ENCODE measurements at places on chromosomes 1 and 21.

DNA sequence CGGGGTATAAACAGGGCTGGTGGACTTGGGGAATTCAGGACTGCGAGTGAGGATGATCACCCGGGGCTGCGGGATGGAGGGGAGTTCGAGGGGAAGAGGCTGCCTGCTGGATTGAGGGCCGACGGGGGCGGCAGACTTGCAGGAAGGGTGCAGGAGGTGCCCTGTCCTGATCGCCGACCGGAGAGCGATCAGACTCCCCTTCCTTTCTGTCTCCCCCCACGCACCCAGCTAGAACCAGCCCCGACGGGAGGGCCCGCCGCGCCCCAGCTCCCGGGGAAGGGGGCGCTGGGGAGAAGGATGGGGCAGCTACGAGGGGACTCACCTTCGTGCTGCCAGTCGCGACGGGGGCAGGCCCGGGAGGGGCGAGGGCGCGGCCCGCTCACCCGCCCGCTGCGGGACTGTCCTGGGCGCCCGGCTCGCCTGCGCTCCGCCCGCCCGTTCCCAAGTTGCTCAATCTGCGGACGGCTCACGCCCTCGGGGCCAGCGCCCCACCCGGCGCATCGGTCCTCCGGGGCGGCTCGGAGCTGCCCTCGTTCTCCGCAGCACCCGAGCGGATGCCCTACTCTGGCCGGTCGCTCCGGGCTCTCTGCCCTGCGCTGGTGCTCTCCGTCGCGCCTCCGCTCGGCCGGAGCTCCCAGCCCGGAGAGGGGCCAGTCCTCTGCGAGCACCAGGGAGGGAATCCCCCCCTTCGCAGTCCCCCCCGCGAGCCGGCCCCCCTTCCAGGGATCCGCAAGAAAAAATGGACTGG lies at the start of gene RSPO1:
TSS of gene RSPO1 (minus strand) at position 649 of the 748 bp plus-strand sequence. CDS start 5,231 bp downstream, outside the sequence.
- no peak for DNase-seq

DNA sequence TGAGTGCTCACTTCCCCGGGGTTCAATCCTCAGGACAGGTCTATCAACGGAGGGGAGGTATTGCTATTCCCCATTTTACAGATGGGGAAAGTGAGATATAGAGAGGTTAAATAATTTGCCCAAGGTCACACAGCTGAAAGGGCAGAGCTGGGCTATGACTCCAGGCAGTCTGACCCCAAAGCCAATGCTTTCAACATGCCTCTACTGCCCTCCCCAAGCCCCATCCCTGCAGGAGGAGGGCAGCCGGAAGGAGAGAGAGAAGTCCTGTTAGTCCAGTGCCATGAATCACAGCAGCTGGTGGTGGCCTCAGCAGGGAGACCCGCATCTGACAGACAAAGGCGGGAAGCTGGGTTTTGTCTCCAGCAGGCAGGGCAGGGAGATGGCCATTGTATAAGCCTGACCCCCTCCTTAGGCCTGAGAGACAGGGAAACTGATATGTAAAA lies 20.0 kb upstream of the CLIC4 start:
- no peak for DNase-seq

- no peak for DNase-seq
Observed at GRCh38 chr1:4838231-4838630, 183.8 kb downstream of the AJAP1 start.

DNA sequence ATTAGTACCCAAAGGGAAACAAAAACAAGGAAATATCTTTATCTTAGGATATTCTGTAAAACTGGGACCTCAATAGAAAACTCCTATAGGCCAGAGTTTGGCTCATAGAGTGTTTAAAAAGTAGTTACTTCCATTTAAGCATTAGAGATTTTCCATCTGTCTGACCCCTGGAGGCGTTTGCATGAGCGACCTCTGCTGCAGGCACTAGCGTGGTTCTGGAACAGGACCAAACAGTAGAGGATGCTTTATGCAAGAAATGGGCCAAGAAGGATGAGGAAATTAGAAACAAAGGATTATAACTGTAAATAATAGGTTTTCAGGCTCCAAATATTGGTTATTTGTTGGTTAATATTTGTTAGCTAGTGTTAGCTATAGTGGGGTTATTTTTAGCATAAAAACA lies 5.7 kb downstream of the ZBTB40 start:
- DNase-seq, result no peak

GRCh38 chr1:241411056-241411775 lies 54.2 kb upstream of the RGS7 start:
- no peak for DNase-seq

GRCh38 chr1:9194024-9194423 lies 40.5 kb upstream of the H6PD start:
- no peak for DNase-seq

DNA sequence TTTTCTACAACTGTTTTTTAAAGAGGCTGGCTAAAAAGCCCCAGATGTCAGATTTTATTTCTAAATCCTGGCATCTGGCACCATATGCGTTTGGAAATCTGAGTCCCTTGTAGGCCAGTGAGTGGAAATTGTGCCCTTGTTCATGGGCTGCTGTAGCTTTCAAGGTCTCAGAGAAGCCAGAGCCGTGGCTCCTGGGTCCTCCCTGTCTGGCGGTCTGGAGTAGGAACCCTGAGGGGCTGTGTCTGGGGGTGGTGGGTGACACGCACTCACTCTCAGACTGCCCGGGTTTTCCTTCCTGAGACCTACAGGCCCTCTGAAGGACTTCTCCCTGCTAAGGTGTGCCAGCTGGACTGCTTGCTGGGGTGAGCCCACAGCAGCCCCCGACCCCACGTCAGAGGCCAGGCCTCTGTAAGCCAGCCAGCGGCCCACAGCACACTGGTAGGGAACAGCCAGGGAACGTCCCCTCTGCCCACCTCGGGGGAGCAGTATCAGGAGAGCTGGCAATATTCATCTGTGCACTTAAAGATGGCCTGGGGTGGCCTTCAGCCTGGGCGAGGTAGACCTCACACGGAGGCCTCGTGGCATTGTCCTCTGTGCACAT lies 151.5 kb downstream of the PEX14 start:
- DNase-seq, result peak; percentile 78

- no peak for DNase-seq
Observed at GRCh38 chr1:151885479-151885878, 23.8 kb downstream of the THEM4 start.

DNA sequence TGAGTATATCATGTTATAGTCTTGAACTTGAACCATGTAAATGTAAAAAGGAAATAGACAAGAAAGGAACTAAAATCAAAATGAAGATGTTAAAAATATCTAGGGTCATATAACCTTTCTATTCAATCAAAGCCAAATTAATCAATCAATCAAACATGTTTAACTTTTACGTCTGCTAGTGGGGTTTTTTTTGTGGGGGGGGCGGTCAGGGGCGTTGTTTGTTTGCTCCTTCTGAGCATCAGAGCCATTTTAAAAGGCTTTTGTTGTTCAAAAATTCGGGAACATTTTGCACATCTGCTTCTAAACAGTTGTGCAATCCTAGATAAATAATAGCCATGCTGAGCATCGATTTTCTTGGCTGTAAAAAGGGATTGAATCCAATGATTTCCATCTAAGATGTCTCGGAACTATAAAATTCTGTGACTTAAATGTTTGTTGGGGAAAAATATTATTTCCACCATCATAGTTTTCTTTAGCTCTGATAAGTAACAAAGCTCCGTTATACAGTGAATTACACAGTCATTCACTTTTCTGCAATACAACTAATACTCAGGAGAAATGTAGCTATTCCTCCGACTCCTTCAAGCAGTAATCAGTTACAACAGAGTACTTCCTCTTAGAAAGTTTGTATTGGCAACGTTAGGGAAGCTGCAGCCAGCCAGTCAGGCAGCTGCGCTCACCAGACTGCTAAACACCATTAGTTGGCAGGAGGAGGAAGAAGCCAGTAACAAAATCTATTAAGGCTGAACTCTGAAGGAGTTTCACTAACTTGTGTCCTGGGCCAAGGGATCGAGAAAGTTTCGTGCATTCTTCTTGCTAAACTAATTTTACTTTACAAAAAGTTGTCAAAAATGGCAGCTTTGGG lies 2.2 kb downstream of the SPATA6 start:
- no peak for DNase-seq

DNA sequence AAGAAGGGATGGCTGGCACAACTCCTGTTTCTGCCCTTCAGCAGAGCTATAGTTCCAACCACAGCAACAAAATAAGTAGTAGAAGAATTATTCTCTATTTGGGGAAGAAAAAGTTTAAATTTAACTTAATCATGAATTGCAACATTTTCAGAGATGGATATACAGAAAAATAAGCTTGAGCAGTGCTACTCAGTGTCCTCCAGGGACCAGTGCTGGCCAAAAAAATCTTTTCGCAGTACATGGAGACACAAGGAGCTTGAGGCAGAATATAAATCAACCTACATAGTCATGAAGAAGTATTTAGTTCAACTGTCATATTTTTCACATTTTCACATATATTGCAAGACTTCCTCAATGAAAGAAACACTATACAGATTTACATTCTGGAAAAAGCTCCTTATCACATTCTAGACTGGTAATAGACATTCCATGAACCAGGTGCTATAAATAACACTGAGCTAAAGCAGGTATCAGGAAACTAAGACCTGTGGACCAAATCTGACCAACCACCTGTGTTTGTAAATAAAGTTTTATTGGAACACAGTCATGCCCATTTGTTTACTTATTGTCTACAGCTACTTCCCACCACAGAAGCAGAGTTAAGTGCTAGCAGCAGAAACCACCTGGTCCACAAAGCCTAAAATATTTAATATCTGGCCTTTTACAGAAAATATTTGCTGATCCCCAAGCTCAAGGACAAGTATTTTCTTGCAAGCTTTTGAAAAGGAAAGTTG lies 101.9 kb downstream of the RGS21 start:
- DNase-seq, result no peak

- no peak for DNase-seq
Observed at GRCh38 chr1:204859861-204860267, 10.8 kb upstream of the NFASC start.

DNA sequence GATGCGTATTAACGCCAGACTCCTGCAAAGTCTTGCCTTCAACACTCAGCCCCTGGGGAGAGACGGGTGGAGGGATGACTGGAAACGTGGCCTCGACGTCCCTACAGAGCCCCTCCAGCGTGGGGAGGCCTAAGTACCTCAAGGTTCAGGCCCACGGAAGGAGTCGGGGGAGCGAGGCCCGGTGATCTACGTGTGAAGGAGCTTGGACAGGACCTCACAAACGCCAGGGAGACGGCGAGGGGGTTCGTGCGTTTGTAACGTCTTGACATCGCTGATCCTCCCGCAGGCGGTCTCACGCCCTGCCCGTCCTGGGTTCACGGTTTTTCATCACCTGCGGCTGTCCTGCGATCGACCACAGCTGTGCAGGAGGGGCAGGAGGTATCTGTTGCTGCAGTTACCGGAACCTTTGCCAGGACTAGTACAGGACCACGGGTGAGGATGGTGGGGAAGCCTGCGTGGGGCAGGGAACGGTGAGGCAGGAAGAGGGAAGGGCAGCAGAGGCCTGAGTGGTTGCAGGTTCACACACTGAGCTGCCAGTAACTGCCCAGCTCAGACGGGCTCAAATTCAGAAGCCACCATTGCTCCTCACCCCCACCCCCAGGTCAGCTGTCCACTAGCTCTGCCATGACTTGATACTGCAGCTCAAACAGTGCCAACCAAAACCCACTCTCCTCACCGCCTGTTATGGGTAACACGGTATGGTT lies 889 bp upstream of the CCNL2 start:
- no peak for DNase-seq

DNA sequence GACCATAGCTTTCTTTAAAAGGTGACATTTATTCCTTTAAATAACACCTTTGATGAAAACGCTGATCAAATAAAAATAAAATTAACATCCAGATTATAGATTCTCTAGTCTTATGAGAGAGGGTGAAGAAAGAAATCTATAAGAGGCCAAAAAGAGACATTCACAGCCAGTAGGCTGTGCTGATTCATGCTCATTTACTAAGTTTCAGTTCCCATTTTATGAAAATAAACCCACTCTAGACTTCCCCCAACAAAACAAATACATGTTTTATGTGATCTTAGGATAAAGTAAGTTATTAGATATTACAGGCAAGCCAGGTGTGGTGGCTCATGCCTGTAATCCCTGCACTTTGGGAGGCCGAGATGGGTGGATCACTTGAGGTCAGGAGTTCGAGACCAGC lies 21.1 kb downstream of the ESRRG start:
- no peak for DNase-seq

DNA sequence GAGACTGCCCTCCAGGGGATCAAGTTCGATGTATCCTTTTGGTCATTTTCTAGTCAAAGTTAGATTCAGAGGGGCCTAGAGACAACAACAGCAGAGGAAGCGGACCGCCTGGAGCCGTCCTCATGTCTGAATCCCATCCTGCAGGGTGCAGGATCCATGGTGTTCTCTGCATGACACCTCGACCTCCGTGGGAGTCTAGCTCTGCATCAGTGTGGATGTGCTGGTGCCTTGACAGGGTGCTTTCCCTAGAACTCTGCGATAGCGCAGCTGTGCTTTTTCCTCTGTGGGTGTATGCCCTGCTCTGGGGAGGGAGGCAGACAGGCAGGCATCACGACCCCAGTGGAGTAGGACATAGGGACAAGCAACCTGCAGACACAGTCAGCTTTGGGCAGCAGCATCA lies 48.2 kb upstream of the A3GALT2 start:
- no peak for DNase-seq

DNA sequence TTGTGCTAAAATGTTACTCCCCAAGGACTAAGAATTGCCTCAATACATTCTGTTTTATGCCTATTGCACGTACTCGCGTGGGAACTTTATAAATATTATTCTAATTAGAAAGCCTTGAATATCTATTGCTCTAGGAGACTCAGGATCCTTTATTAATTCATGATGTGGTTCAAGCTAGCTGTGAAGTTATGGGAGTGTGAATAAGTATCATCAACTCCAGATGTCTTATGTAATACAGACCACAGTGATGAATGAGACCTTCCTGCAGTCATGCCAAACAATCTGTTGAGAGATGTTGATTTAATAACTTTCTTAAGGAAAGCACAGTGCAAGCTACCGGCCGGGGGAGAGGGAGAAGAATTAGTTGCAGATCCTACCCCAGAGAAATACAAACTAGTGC lies 519.2 kb upstream of the ZP4 start:
- no peak for DNase-seq

DNA sequence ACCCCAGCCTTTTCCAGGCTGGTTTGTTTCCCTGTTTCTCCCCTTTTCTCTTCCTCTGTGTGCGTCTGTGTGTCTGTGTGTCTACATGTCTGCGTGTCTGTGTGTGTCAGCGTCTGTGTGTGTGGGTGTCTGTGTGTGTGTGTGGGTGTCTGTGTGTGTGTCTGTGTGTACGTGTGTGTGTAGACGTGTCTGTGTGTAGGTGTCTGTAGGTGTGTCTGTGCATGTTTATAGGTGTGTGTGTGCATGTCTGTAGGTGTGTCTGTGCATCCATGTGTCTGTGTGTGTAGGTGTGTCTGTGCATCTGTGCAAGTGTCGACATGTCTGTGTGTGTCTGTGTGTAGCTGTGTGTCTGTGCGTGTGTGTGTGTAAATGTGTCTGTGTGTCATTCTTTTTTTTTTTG lies 3.3 kb downstream of the TTLL10 start:
- no peak for DNase-seq

DNA sequence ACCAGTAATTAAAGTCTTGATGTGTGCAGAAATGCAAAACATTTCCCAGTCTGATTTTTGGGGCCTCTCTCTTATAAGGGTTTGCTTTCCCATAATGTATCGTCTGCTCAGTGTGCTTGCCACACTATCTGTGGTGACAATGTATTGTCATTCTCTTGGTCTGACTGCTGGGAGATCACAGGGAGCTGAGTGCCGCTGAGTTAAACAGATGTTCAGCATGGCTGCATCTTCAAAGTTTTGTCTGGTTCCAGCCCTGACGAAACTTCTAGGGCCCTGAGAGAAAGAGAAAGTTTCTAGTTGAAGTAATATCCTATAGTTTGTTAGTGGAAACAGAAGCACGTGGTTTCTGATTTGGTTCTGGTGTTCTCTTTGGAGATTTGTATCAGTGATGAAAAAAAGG lies 42.6 kb downstream of the DNM3 start:
- no peak for DNase-seq
